ENCODE measurements at places on chromosomes 16 and 17.

GRCh38 chr17:41773731-41774193, 12.7 kb downstream of the JUP start:
- DNase-seq = no peak

- DNase-seq = peak; percentile 89
Measured at GRCh38 chr17:12020642-12021622, at the start of gene MAP2K4. Gene MAP2K4, plus strand, starts transcription at chr17:12020877. Its CDS starts 10 bp downstream, at chr17:12020887.

- no peak for DNase-seq
Measured at GRCh38 chr16:50534091-50534490, 14.1 kb upstream of the NKD1 start.

DNA sequence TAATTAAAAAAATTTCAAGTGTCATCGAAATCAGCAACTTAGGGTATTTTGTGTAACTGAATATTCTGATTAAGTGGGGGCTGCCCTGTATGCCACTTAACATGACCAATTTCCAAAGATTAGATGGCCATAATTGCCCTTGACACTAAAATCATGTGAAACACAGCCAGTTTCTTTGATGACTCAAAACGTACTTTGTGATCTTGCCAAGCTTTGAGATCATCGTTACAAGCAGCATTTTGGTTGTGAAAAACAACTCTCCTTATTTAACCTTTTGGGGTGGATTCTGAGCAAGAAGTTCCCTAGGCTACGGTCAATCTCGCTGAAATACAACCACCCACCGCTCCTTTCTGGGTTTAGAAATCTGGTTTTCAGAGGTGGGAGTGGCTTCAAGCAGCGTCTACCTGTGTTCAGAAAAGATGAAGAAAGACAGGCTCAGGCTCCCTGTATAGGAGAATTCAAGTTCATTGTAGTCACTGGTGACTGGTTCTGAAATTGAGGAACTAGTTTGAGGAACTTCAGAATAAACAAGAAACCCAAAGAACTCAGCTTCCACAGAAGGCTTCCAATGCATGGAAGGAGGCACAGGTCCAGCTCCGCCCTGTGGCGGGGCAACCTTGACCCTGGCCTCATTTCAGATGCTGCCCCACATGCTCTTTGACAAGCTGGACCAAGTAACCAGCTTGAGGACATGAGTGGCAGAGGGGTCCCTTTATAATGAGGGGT, 9.4 kb downstream of the MAP3K14 start:
- peak; percentile 24 for DNase-seq

DNA sequence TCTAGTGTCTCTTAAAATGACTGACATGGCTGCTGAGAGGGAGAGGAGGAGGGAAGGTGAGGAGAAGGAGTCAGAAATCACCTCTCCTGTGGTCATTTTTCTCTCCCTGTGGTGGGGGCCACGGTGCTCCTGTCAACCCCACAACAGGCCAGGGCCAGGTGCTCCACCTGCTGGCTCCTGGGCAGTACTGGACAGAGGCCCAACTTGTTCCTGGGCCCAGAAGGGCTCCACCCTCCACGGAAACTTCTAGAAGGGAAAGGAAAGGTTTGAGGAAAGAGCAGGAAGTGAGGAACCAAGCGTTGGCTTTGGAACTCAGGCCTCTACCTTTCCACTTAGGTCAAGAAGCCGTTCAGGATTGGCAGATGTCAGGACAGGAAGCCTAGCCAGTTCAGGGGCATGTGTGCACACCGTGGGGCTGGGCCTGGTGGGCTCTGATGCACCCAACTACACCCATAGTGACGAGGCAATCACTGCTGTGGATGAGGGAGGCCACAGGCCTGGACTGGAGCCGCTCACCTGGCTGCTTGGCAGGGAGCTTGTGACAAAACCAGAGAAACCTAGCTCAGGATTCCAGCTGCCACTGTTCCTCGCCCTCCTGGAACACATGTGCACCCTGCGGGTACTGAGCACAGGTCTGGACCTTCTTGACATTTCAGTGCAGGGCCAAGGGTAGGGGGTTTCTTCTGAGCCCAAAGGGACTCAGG, 36.1 kb downstream of the WNT3 start:
- DNase-seq = no peak

- DNase-seq = no peak
Measured at GRCh38 chr17:60231234-60231633, 81.5 kb downstream of the CA4 start.

DNA sequence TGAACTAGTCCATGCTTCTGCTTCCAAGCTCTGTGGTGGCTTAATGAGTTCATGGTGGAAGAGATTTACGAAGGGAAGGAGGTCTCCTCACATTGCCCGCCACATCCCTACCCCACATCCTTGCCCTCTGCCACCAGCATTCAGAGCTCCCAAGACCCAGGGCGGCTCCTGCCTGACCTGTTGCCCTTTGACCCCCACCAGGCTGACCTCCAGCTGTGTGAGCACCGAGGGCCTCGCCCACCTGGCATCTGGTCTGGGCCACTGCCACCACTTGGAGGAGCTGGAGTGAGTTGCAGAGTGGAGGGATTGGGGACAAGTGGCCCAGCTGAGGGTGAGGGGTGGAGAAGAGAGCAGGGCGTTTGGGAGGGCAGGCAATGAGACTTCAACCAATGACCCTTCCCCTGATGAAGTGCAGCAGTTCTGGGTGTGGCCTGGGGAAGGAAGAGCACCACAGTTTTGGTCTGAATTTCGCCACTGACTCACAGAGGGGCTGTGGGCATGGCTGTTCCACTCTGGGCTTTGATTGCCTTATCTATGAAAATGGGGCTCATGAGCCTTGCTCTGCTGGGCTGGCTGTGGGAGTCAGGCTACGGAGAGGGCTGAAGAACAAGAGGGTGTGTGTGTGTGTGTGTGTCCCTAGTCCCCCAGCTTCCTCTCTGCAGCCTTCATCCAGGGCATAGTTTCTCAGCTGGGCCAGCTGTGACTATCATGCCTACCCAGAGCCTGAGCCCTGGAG, 22.6 kb upstream of the CPNE2 start:
- no peak for DNase-seq

- no peak for DNase-seq
Measured at GRCh38 chr17:77798481-77798880, 160.0 kb upstream of the TNRC6C start.

- DNase-seq = peak; percentile 95
Measured at GRCh38 chr17:27481327-27481726, 25.1 kb downstream of the KSR1 start.

DNA sequence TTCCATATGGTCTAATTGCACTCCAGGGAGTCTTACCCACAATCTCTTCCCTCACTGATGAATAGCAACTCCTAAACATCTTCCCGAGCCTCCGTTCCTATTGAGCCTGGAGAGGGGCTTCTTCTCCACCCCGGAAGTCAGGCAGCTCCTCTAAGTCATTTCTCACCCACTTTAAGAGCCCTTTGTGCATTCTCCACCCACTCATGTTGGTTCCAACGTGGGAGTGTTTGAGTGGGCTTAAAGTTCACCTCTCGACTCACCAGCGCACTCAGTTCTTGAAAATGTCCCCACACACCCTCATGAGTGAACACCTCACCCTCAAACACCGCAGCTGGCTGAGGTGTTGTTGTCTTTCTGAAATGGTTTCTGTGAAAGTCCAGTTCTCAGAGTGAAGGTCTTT, 67.6 kb downstream of the TMEM114 start:
- DNase-seq = no peak

DNA sequence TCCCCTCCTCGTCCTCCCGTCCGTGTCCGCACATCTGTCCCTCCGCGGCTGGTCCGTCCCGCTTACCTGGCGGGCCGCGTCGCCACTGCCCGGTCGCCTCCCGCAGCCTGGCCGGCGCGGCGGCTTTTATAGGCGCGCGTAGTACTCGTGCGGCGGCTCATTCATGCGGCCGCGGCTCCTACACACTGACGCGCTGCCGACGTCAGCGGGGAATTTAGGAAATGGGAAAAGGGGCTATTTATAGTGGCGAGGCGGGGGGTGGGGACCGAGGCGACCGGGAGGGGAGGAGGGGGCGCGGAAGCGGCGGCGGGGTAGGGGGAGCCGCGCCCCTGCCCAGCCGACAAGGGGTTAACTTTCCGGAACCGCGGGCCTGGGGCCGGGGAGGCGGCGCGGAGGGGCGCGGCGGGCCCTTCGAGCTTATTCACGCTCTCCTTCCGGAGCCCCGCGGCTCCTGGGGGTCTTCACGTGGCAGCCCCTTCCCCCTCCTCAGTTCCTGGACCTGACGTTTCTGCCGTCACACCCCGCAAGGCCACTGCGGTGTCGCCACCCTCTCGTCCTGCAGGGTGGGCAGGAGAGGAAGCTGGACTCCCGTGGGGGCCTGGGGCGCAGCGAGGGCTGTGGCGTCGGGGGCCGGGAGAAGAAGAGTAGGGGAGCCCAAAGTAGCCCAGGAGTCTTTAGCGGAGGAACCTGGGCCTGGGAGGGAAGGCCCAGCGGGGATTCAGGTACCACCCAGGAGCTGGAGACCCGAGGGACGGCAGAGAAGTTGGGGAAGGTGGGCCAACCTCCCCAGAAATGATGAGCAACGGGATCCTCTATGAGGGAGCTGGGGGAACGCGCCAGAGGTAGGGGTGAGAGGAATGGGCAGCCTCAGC, 3.6 kb upstream of the HIC1 start:
- no peak for DNase-seq

DNA sequence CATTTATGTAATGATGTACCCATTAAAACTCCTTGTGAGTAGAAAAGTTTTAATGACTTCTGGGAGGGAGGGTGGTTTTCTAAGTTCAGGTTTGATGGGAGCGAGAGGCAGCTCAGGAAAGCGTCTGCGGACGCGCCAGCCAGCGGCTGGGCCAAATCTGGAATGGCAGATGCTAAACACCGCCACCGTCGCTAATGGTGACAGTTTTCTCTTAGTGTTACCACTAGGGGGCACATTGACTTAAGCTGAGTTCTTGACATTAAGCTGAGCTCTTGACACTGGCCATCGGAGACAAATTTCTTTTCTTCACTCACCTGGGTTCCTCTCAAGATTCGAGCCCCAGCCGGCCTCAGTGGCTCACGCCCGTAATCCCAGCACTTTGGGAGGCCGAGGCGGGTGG, 6.7 kb downstream of the TRPV1 start:
- no peak for DNase-seq

DNA sequence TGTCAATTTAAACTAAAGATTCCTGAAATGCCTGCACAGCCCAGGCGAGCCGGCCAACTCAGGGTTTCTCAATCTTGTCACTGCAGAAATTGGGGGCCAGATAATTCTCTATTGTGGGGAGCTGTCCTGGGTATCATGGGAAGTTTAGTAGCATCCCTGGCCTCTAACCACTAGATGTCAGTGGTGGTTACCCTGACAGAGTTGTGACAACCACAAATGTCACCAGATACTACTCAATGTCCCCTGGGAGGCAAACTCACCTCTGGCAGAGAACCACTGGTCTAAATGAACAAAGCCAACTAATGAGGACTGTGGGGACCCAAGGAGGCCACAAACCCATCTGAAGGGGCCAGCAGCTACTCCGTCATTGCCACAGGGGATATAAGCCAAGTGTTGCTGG, 90.9 kb downstream of the MYH11 start:
- no peak for DNase-seq

GRCh38 chr16:29808219-29808900, 2.0 kb downstream of the MAZ start:
- DNase-seq = peak; percentile 67

GRCh38 chr16:2329532-2329931, 11.0 kb downstream of the ABCA3 start:
- DNase-seq = no peak

- DNase-seq = no peak
Measured at GRCh38 chr16:67902831-67903230, 9.8 kb downstream of the PSKH1 start.

DNA sequence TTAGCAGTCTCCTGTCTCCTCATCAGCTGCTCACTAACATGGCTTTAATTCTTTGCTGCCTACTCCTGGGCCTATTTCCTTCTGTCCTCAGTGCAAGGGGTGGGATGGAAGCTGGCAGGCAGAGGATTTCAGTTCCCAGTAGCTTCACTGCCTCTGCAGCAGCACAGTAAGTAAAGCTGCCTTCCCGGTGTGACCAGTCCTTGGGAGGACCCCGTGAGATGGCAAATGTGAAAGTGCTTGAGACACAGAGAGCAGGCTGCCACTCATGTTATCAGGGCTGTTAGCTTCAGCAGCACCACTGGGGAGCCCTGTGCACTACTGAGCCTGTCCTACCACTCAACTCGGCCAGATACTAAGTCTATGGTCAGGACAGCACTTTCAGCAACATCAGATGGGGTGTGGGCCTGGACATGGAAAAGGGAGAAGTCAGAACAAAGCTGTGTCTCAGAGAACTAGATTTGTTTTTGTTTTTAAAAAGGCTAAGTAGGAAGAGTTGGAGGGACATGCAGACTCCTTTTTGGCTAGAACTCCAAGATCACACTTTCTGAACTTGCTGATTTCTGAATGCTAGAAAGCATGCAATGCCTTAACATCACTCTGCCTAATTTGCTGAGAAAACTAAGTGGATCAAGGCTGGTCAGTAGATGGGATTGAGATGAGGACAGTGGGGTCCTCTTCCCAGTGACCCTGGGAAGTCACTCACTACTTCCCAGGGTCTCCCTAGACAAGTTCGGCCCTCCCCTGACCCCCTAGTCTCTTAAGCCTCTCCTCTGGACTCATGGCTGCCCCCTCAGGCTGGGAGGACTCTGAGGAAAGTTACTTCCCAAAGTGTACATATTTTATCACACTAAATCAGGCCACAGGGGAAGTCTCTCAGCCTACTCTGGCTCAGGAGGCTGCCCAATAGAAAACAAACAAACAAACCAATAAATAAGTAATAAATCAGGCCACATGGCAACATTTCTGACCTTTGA, 1.1 kb downstream of the ACSF2 start:
- no peak for DNase-seq

DNA sequence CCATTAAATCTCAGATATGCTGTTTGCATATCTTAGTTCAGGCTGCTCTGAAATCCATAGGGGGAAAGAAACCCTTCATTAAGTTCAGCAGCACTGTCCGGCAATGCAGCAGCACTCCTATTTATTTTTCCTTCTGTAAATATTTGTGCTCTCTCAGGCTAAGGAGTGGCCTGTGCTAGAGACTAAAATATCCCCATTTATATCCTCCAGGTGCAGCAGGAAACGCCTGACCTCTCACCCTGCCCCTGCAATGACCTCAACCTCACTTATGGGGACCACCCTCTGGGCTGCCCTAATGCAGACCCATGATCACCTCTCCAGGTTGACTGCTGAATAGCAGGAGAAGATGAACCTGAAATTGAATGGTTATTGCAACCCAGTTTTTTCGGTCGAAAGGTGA, 165.0 kb upstream of the ELAC2 start:
- DNase-seq = no peak

GRCh38 chr17:7215136-7215638, 4.4 kb downstream of the DLG4 start:
- no peak for DNase-seq

GRCh38 chr17:73914536-73915274, 270.5 kb upstream of the SDK2 start:
- DNase-seq = no peak

DNA sequence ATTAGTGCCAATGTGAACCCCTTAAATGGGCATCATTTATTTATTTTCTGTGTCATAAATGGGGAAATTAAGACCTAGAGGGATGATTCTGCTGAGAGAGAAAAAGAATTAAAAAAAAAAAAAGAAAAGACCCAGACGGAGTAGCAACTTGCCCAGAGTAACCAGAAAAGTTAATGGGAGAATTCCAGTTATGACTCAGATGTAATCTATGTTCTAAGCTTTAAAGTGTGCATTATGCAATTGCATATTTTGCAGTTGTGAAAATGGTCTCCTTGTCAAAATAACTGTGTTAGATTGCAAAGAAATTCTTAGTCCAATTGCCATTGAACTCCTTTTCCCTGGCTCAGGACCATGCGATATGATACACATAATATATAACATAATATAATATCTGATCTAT, 38.6 kb upstream of the TBX2 start:
- no peak for DNase-seq

Measured in T-helper 2 cell (primary cell).